ENCODE measurements at places on chromosomes 12 and 14.

GRCh38 chr12:66674495-66675122 lies 4.3 kb downstream of the GRIP1 start:
- no peak for DNase-seq

DNA sequence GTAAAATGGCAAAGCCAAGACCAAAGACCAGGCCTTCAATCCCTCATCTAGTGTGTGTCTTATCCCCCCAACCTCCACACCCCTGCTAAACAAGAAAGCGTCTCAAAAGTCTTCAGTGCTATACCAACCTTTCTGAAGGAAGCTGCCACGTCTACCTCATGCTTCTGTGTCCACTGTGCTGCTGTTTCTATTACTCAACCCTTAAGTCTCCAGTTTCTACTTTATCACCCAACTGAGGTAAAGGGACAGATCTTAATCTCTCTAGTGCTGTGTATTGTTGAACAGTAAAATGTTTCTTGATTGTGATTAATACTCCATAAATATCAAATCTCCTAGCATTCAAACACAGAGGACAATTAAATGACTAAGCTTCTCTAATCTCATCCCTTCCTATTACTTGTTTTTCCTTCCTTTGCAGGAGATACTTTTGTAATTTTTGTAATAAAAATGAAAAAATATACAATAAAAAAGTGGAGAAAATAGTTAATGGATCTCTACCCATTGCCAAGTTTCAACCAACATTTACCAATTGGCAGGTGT lies 23.3 kb downstream of the BTBD7 start:
- no peak for DNase-seq

- DNase-seq = no peak
Observed at GRCh38 chr14:77838831-77839511, 39.1 kb downstream of the ADCK1 start.

- no peak for DNase-seq
Observed at GRCh38 chr12:122458105-122459035, 35.9 kb upstream of the CLIP1 start.

DNA sequence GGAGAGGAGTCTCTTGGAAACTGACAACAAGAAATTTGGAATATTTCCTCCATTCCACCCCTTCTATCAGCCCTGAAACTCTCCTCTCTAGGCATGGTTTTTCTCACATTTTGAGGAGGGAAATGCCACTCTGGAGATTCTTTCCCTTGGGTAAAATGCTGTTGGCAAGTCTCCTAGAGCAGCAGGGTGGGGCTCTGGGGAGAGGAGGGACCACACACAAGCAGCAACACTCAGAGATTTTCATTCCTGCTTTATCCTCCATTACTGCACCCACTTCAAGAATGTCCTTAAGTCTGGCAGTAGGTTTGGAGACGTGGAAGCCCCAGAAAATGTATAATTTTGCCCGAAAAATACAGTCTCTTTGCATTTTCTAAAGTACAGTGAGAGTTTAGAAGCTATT lies 130.8 kb upstream of the FLRT2 start:
- DNase-seq = peak; percentile 84

DNA sequence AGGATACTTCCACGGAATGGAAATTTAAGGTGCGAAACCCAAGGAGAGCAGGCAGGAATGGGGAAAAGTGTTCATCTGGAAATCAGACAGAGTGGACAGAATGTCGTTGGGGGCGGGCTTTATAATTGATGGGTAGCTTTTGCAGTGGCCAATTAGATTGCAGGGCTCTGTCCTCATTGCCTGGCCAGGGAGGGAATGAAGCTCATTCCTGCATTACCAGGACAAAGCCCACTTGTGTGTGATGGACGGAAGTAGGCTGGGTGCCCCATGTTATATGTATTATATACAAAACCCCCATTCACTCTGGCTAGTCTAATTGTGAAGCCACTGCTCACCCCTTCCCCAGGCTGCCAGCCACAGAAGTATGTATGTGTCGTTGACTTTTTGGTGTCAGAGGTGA lies 23.6 kb downstream of the ZNF664 start:
- DNase-seq = no peak

DNA sequence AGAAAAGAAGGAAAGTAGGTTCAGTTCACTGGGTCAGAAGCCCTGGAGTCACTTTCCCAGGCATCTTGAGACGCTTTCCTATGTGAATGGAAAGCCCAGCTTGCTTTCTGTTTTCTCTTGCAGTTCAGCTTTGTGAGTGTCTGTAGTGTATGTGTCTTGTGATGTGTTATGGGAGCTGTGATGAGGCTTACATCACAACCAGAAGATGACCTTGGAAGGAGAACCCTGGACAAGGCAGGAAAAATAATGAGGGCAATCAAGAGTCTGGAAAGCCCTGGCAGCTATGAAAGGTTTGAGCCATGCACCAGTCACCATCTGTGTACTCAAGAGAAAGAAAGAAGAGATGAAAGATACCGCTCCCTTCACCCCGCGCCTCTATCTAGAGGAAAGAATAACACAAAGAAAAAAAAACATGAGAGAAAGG lies 35.2 kb upstream of the PTGR2 start:
- DNase-seq = no peak

- no peak for DNase-seq
Observed at GRCh38 chr14:103385929-103386712, 906 bp downstream of the MARK3 start.

DNA sequence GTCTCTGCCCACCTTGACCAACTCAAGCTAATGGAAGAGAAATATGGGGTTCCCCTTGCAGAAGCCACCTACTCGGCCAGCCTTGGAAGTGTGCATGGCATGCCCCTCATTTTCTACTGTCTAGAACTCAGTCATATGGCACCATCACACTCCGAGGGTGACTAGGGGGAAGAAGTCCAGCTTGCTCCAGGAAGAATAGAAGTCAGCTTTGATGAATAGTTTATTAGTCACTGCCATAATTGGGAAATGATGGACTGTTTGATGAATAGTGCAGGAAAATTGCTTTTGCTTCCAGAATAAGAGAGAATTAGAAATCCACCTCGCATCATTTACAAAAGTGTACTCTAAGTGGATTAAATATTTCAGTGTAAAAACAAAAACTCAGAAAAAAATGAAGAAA lies 1030.6 kb downstream of the VRK1 start:
- DNase-seq = no peak

- peak; percentile 84 for DNase-seq
Observed at GRCh38 chr12:57611108-57611826, at the start of gene ARHGEF25. TSS of gene ARHGEF25 (plus strand) at chr12:57611435. CDS start at chr12:57611895, 460 bp downstream.

- no peak for DNase-seq
Observed at GRCh38 chr14:64410084-64410774, 22.1 kb downstream of the MTHFD1 start.

DNA sequence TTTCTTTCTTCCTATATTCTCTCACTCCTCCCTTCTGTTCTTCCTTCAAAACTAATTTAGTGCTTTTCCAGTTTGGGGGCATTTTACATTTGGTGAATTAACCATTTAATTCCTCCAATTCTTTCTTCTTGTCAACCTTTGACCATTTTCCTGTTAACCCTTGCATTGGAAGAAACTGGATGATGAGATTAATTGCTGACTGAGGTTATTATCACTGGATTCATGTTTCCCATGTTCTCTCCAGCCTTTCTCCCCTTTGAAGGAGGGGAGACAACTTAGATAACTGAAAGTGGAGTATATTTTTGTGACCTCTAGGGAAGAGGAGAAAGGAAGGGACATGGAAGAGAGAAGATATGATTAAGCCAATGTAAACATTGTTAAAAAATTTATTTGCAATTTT lies 70.5 kb downstream of the SLCO1A2 start:
- DNase-seq = no peak

- peak; percentile 50 for DNase-seq
Observed at GRCh38 chr12:103930787-103931735, 851 bp downstream of the HSP90B1 start.

DNA sequence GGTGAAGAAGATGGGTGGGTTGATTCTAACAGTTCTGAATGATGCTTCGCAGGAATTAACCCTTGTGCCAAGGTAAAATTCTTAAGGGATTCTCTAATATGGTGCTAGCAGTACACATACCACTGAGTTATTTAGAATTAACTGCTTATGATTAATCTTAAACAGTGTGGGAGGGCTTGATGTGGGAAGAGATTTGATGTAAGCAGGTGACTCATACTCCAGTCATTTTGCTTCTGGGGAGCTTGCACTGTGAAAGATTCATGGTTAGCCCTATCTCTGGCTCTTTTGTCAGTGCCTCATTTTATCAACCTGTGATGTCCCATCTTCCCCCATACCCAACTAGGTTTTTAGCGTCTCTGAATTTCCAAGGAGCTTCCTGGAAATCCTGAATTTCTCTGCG lies 83.8 kb downstream of the NRXN3 start:
- DNase-seq = no peak

DNA sequence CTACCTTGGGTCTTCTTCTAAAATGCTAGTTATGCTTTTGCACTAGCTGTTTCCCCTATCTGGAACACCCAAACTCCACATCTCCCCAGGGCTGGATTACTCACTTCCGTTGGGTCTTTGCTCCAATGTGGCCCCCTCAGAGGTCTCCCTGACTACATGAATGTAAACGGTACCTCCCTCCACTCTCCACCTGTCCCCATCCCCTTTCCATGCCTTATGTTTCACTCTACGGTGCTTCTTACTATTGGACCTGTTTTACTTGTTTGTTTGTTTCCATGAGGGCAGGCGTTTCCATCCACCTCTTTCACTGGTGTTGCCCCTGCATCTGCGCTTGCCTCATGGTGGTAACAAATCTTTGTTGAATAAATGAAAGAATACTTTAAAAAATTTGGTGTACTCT lies 256.4 kb downstream of the SNAPC1 start:
- no peak for DNase-seq

- peak; percentile 64 for DNase-seq
Observed at GRCh38 chr12:54018468-54018984, 9.7 kb upstream of the HOXC6 start.

DNA sequence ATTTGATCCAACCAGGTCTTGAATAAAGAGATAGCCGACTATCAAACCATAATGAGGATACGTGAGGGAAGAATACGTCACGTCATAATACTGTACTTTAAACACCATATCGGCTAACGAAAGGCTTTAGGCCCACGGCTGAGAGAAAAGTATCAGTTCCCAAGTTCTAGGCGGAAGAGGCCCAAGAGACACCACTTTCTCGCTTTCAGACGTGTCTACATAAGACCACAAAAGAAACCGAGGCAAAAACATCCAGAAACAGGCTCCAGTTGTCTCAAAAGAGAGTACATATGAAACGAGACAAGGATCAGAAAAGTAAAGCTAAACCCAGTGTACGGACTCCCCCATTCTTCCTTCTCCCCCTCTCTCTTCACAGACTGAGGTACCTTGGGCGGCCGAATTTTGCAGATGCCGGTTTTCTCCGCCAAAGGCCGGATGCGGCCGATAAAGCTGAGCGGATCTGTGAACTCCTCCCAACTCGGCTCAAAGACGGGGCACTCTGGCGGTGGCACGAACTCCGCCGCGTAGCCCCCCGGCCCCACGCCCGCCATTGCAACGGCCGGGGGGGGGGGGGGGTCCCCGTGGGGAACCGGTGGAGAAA lies 479 bp downstream of the KDM5A start:
- DNase-seq = peak; percentile 32

All from umbilical cord (tissue), 2 donors.